ENCODE measurements at places on chromosomes 4 and X. TPM values are rescaled to one million over a fixed set of nuclear protein-coding genes. Genes with fewer than 3 reads are reported as not detected.

The LARP1B gene
- 9.8 TPM for polyA plus RNA-seq

The DRD5 gene
- not detected for polyA plus RNA-seq

The NAP1L3 gene
- polyA plus RNA-seq = 16.9 TPM

The FAT4 gene
- 3.8 TPM for polyA plus RNA-seq

The CCKAR gene
- polyA plus RNA-seq = not detected

The TMPRSS11F gene
- not detected for polyA plus RNA-seq

The ABCG2 gene
- 4.4 TPM for polyA plus RNA-seq

The ZNF718 gene
- 2.5 TPM for polyA plus RNA-seq

The CCDC158 gene
- 0.02 TPM for polyA plus RNA-seq

The JCHAIN gene
- 93.0 TPM for polyA plus RNA-seq

The CD38 gene
- 3.0 TPM for polyA plus RNA-seq

The CYTL1 gene
- 5.6 TPM for polyA plus RNA-seq

The GC gene
- polyA plus RNA-seq = not detected

The RHOH gene
- polyA plus RNA-seq = 0.98 TPM

The PNMA6F gene
- polyA plus RNA-seq = 0.04 TPM

The MAGEA12 gene
- polyA plus RNA-seq = not detected

The F8A2 gene
- polyA plus RNA-seq = not detected

The MSX1 gene
- polyA plus RNA-seq = 2.3 TPM

The VSIG4 gene
- polyA plus RNA-seq = 92.5 TPM

The RENBP gene
- polyA plus RNA-seq = 1.2 TPM

The CPZ gene
- 170 TPM for polyA plus RNA-seq

The ATP2B3 gene
- polyA plus RNA-seq = 0.01 TPM

The TAF7L gene
- 0.04 TPM for polyA plus RNA-seq

The GBA3 gene
- polyA plus RNA-seq = 0.06 TPM

The POU3F4 gene
- polyA plus RNA-seq = not detected

The ATOH1 gene
- polyA plus RNA-seq = not detected

The ASB12 gene
- 0.62 TPM for polyA plus RNA-seq

The BMP2K gene
- polyA plus RNA-seq = 4.8 TPM

The PABPC1L2A gene
- polyA plus RNA-seq = not detected

The MAGEA1 gene
- not detected for polyA plus RNA-seq

The RXFP1 gene
- 0.93 TPM for polyA plus RNA-seq

The FGF5 gene
- polyA plus RNA-seq = 0.06 TPM

The RHOXF1 gene
- not detected for polyA plus RNA-seq

The MED14 gene
- polyA plus RNA-seq = 12.1 TPM

The MTHFD2L gene
- polyA plus RNA-seq = 5.8 TPM

The CC2D2A gene
- polyA plus RNA-seq = 38.9 TPM

Data from ovary (tissue), 10 donors.